PC-3 (cell line): ENCODE measurements at places on chromosomes 16 and 17.

GRCh38 chr16:27286451-27286850 is 17.9 kb upstream of the NSMCE1 start:
- DNase-seq = peak; percentile 85

DNA sequence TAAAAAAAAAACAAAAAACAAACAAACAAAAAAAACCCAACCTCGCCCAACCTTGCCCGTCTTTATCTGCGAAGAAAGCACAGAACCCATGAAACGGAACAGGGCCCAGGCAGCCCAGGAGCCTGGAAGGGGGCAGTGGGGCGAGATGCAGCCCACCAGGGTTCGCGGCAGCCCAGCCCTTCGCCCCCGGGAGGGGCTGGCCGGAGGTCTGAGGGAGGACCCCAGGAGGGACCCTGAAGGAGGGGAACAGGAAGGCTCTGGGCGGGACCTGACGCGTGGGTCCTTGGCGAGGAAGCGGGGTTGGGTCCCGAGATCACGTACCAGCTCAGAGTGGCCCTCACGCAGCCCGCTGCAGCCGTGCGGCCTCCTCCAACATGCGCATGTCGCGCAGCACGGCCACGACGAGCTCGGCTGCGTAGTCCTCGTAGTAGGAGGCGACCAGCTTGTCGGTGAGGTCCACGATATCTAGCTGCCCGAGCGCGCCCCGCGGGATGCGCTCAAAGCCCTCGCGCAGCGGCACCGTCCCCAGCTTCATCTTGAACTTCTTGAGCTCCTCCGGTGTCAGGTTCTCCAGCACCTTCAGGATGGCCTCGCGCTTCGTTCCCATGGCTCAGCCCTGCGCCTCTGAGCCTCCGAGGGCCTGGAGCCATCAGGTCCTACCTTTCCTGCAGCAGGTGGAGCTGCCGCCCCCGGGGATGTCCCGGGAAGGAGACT is at the start of gene PYDC1:
Gene PYDC1 (minus strand): TSS at position 714 of the 714 bp plus-strand sequence. CDS start 107 bp downstream, at position 607.
- DNase-seq = no peak

DNA sequence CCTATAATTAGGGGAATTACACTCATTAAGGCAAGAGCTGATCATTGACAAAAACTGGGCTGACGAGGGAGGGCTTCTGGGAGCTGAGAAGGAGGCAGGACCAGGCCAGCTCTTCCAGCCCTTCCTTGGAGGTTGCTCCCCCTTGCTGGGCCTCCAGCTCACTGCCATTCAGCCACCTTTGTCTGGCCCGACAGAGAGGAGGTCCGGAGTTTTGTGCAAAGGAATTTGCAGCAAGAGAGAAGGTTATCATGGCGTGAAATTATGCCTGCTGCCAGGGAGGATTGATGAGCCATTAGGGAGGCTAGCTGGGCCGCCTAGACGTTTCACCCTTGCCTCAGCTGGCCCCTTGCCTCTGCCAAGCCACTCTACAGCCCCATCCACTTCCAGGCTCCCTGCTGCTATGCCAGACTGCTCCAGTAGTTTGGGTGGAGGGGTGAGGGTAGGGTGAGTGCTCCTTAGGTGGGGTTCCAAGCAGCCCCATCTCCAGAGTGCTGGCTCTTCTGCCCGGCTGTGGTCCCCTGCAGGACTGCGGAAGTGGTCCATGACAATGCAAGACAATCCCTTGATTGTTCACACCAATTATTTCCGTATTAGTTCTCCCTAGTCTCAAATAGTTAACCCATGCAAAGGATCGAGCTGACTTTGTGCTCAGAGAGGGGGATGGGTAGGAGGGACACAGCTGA is 17.1 kb upstream of the PHF12 start:
- no peak for DNase-seq

DNA sequence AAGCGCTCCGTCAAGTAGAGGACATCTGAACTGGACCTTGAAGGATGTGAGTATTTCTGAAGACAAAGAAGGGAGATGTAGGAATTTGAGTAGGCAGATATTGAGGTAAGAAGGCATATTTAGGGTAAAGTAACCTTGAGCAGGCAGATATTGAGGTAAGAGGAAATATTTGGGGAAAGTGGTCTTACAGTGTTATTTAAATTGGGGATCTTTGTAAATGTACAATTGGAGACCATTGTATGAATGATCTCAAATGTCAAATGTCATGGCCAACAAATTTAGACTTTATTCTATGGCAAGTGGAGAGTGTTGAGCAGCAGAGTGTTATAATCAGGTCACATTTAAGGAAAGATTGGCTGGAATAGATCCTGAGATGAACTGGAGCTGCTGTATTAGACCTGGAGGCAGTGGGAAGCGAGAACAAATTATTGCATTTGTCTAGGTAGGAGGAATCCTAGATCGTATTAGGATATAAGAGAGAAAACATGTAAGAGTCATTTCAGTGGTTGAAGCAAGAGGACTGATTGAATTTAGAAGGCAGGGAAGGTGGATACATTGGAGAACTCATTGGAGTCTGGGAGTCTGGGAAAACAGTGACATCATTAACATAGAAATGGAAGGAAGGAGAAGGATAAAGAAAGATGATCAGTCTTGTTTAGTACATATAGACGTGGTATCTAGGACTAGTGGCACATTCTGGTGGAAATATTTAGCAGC is 165.6 kb downstream of the MAP2K6 start:
- no peak for DNase-seq

GRCh38 chr17:57363998-57364643 is 107.8 kb downstream of the MSI2 start:
- no peak for DNase-seq

- no peak for DNase-seq
Observed at GRCh38 chr17:62189377-62189776, 124.3 kb upstream of the MED13 start.

DNA sequence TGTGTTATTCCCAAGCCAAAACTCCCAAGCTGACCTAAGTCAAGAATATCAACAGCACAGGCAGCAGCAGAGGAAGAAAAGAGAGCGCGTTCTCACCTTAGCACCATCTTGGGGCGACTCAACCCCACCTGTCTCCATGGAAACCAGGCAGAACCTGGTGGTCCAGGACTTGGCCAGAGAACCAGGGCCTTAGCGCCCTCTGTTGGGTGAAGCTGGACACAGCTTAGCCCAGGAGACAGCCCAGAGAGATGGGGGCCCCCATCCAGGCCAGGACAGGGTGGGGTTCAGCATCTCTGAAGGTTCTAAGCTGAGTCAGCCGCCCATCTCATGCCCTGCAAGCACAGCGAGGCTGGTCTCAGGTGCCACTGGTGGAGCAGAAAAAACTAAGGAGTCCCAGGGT is 60.1 kb upstream of the TMEM132E start:
- DNase-seq = no peak

DNA sequence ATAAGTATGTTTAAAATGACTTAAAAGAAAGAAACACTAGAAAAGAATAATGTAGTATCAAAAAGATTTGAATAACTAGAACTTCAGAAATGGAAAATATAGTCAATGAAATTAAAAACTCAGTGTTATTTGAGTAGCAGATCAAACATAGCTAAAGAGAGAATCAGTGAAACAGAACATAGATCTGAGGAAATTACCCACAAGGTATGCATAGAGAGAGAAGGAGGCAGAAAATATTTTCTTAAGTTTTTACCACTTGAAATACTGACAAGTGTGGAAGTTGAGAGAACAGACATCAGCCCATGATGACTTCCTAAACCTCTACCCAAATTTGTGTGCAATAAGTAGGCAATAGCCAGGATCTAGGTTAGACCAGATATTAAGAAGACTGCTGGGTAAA is 52.4 kb downstream of the ARHGAP17 start:
- DNase-seq = no peak

DNA sequence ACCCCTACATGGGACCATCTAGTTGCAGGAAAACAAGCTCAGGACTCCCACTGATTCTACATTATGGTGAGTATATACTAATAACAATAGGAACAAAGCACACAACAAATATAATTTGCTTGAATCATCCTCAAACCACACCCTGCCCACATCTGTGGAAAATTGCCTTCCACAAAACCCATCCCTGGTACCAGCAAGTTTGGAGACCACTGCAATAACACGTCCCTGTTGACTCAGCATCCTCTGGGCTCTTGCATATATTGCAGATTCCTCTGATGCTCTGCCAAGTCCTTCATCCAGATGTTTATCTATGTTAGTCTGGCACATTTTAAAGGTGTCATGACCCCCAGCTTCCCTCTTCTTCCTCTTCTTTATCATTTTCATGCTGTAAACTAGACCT is 138.4 kb downstream of the PCTP start:
- DNase-seq = no peak

GRCh38 chr17:21204935-21205334 is 9.0 kb downstream of the TMEM11 start:
- no peak for DNase-seq

GRCh38 chr16:53756275-53756996 is 52.5 kb downstream of the FTO start:
- peak; percentile 47 for DNase-seq

- no peak for DNase-seq
Observed at GRCh38 chr16:86775511-86775921, 197.2 kb downstream of the FOXL1 start.

DNA sequence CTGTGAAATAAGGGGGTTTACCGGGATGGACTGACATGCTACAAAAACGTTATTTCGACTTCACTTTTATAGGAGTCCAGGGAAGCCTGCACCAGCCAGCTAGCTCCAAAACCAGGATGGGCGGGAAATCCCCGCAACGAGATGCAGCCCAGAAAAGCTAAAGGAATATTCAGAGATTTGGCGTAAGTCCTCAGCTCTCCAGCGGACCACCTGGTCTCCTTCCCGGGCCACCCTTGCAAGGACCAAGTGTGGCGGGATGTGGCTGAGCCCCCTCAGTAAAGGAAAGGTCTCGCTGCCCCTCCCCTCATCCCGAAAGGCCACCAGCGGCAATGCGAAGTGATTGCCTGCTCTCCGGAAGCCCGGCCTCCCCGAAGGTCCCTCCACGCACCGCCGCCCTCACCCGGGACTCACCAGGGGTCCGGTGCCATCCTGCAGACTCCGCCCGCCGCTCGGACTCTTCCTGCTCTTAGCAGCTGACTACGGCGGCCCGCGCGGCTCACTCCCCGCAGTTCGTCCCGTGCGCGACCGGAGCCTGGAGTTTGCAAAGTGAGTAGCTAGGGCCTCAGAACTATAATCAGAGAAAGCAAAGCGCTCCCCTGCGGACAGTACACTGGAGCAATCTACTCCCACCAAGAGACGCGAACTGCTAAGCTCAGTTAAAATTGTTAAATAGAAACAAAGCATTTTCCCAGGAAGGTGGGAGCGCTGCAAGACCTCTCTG is at the start of gene STX8:
Gene STX8 (minus strand): TSS at position 440 of the 721 bp plus-strand sequence. CDS start 12 bp downstream, at position 428.
- peak; percentile 74 for DNase-seq

GRCh38 chr16:3054965-3055733 is 8.8 kb downstream of the MMP25 start:
- DNase-seq = no peak

DNA sequence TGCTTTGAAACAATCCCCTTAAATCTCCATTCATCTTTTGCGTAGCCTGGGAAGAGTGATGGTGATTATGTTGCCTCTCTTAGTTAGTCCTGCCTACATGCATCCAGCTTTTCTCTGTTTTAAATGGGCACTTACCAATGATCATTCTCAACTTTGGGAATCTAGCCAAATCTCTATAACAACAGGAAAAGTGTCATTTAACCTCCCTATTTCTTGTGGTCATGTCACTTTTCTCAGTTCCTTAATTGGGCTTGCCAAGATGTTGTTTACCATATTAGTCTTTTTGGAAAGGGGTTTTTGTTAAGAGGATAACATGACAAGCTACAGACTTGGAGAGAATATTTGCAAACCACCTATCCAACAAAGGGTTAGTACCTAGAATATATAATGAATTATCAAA is 15.6 kb upstream of the CLEC10A start:
- no peak for DNase-seq

- DNase-seq = no peak
Observed at GRCh38 chr17:31310260-31310659, 3.6 kb downstream of the EVI2B start.

DNA sequence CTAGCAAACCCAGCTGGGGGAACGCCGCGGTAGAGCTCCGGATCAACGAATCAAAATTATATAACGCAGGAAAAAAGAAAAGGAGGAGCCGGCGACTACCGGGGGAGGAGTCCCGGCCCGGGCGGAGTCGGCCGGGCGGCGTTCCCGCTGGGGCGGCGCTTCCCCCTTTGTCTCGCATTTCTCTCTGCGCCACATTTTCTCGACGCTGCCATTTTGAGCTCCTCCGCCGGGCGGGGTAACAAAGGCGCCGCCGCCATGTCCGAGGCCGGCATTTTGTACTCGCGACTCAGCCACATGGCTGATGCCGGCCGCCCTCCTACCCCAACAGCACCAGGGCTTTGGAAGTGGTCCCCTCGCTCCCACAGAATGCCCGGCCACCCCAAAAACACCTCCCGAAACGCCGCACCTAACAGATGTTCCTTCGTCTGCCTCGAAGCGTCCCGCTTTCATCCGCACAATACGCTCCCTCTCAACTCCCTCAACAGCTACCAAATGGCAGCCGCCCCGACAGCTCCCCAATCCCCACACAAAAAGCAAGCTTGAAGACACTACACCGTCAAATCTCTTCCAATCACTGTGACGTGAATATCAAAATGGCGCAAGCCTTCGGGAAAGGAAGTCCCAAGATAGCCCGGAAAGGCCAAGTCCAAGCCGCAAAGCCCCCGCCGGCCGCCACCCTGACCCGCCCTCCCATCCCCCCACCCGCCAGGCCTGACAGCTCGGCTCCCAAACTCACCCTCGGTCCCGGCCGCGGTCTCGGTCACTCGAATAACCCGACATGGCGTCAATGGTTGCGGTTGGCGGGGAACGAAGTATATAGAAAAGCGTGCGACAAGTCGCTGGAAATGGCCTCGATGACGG is 519 bp downstream of the DDX5 start:
- peak; percentile 85 for DNase-seq

GRCh38 chr17:44222112-44222869 is 2.8 kb upstream of the UBTF start:
- peak; percentile 83 for DNase-seq

DNA sequence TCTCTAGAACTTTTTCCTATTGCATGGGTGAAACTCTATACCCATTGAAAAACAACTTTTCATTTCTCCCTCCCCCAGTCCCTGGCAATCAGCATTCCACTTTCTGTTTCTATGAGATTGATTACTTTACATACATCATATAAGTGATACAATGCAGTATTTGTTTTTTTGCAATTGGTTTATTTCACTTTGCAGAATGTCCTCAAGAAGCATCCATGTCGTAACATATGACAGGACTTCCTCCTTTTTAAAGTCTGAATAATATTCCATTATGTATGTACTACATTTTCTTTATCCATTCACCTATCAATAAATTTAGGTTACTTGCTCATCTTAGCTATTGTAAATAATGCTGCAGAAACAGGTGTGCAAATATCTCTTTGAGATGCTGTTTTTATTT is 8.8 kb downstream of the IL21R start:
- no peak for DNase-seq

GRCh38 chr17:73118139-73118538 is 25.7 kb upstream of the SLC39A11 start:
- no peak for DNase-seq

- DNase-seq = no peak
Observed at GRCh38 chr17:73747221-73748002, 103.2 kb upstream of the SDK2 start.
